Esophagus squamous epithelium (tissue), 5 donors: ENCODE measurements at places on chromosomes 1 and 21.

- no peak for DNase-seq
Measured at GRCh38 chr1:109917768-109918606, 7.3 kb downstream of the CSF1 start.

DNA sequence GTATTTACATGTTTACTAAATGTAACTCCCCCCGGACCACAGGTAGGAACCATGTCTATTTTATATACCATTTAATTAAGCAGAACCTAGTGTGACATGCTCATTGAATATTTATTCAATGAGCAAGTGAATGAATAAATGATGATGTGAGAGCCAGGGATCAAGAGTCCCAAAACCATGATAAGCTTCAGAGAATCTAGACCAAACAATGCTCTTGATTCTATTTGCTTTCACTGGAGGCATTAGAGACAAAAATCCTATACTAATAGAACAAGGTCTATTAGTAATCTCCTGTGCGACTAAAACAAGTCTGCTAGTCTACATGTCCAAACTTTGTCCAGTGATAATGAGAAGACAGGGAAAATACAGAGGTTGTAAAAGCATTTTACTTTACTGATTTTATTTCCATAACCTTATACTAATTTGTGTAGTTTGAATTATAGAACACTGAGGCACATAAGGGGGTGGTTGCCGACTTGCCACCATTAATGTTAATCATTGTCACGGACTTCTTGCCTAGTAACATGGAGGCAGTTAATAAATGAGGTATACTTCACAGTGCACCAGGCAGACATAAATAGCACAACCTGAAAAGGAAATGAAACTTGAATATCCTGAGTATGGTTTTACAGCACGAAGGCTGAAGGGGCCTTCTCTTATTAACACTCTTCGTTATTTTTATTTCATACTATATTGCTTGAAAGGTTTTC lies 69.8 kb downstream of the TBX15 start:
- DNase-seq = no peak

DNA sequence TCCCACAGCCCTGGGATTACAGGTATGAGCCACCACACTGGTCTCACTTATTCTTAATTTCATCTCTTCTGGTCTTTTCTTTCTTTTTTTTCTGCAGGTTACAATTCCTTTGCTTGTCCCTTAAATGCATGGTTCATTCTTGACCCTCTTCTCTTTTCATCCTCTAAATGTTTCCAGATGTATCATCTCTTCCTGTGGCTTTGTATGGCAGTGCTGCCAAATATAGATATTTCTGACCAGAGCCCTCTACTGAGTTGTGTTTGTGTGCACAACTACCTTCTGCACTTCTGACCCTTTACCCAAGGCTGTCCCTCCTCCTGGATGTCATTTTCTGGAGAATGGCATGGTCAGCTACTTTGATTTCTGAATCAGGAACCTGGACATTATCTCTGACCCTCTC lies 32.5 kb downstream of the OLFML3 start:
- DNase-seq = no peak

DNA sequence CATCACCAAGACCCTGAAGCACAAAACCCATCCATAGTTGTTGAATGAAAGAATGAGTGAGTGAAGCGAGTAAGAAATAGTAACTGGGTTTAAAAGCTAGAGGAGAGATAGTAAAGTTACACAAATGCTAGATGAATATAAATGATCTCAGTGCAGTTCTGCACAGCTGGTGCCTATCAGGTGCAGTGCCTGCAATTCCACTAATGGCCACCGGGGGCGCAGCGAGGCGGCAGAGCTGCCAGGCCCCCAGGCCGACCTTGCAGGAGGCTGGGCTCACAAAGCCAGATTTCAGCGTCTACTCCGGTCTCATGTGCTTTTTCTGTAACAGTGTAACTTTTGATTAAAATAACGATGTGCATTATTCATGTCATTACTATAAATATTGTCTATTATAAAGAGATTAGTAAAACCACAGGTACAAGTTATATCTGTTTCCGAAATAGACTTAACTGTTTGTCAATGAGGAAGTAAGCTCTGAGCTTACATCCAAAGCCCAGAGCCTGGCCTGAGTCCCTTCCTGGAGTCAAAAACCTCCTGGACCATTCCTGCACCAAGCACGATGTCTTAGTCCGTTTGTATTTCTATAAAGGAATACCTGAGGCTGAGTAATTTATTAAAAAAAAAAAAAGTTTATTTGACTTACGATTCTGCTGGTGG lies 477.6 kb downstream of the NPHP4 start:
- no peak for DNase-seq

DNA sequence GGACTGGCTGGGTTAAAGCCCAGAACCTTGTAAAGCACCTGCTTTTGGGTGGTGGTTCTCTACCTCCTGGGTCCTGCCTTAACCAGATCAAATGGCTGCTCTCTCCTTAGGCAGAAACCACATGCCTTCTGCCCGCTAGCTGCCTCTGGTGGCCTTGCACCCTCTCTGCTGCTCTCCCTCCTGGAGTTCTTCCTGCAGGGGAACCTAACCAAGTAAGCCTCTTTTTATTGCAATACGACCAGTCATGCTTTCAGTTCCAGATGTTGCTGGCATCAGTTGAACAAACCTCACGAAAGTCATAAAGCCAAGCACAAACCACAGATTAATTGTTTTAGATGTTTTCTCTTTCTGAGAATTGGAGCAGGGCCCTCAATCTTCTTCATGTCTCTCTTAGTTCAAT lies 118.9 kb downstream of the GDAP2 start:
- no peak for DNase-seq
